ELR (cell line): ENCODE measurements at places on chromosomes 12 and 14.

- DNase-seq = peak; percentile 70
Observed at GRCh38 chr14:104723651-104724406, at the start of gene ADSS1. TSS of gene ADSS1 (plus strand) at chr14:104724229. CDS start at chr14:104724271, 42 bp downstream.

DNA sequence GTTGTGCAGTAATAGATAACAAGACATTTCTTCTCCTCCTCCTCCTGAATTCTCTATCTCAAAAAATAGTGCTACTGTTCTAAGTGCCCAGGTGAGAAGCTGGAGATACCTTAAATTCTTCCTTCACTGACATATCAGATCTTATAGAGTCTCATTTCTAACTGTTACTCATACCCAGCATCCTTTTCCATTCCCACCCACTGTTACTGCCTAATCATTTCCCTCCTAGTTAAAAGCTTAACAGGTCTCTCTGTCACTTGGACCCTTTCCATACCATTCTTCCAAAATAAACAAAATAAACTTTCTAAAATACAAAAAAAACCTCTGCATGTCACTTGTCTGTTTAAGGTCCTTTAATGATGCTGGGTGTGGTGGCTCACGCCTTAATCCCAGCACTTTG, 124.4 kb downstream of the VEZT start:
- DNase-seq = no peak

DNA sequence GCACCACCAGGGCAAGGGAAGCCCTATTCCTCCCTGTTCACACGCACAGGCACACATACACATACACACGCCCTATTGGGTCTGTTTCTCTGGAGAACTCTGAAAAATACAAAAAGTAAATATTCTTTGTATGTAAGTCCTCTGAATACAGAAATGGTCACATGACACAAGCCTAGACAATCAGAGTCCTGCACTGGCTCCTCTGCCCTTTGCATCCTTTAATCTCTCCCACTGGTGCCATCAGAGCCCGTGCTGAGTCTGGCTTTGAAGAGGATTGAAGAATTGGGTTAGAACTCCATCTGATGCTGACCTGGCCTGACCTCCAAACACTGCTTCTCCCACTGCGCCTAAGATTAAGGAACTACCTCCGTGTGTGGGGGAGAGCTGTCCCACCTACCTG, 273.2 kb upstream of the TBX3 start:
- no peak for DNase-seq

DNA sequence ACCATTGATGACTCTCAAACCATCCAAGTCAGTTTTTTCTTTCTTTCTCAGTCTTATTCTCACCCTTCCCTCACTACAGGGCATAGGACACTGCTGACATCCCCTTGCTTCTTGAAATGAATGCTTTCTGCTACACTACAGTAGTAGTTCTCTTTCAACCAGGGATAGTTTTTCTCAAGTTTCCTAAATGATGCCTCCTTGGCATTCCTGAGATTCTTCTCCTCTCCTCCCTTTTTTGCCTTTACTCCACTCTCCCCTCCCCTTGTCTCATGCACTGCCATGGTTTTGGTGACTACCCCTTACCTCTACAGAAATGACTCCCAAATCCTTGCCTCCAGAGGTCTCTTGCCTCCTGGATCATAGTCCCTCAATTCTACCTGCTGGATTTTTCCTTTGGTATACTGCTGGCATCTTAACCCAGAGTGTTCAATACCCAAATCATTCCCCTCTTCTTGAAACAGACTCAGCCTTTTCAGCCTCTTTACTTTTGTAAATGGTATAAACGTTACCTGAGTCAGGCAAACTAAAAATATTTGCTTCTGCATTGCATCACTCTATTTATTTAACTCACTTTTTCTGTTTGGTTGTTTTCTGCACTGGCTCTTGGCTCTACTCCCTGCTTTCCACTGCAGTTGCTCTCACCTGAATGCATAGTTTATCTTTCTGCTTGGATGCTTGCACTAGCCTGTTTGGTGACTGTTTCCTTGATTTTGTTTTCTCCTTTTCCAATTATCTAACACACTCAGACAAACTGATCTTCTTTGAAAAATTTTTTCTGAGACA, 211.6 kb upstream of the IGF1 start:
- no peak for DNase-seq

DNA sequence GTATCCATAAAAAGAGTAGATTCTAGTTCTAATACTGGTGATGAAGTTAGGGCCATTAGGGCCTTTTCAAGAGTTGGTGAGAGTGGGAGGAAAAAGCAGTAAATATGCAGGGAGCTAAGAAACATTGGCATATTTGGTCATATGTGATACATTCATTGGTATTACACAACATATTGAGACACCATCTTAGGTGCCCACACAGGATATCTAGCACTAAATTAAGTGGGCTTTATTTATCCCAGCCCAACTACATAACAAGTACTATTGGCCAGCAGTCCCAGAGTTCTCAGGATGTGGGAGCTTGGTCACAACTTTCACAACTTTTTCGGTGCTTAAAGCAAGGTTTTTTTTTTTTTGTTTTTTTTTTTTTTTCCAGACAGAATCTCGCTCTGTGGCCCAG, 2.0 kb upstream of the ING4 start:
- peak; percentile 27 for DNase-seq

GRCh38 chr14:72308967-72309485, 376.8 kb downstream of the RGS6 start:
- no peak for DNase-seq

GRCh38 chr14:55980970-55981369, 137.2 kb upstream of the PELI2 start:
- no peak for DNase-seq

- no peak for DNase-seq
Observed at GRCh38 chr12:123427036-123427769, 9.3 kb downstream of the RILPL2 start.

- DNase-seq = peak; percentile 58
Observed at GRCh38 chr14:58560208-58560607, 77.6 kb upstream of the DACT1 start.

DNA sequence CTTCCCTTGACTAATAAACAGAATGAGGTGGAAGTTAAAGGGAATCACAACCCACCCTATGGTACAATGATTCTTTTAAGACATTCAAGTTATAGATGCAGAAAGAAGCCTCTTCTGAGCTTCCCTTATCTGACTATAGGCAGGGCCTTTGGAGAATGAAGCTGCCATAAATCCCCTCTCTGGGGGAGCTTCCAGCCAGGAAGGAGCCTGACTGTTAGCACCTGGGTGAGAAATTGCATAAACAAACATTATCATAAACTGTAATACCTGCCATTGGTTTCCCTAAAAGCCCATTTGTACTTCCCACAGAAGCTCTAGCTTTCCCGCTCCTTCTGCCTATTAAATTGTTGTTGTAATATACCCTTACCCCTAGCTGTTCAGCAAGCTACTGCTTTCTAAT, 81.3 kb upstream of the RESF1 start:
- no peak for DNase-seq

DNA sequence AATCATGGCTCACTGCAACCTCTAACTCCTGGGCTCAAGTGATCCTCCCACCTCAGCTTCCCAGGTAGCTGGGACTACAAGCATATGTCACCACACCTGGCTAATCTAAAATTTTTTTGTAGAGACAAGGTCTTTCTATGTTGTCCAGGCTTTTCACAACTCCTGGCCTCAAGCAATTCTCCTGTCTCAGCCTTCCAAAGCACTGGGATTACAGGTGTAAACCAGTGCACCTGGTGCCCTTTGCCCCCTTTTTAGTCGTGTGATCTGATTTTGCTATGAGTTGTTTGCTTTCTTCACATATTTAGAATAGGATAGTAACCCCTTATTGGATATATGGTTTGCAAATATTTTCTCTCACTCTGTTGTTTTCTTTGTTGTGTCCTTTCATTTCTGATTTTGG, 1.7 kb upstream of the RAD52 start:
- no peak for DNase-seq

DNA sequence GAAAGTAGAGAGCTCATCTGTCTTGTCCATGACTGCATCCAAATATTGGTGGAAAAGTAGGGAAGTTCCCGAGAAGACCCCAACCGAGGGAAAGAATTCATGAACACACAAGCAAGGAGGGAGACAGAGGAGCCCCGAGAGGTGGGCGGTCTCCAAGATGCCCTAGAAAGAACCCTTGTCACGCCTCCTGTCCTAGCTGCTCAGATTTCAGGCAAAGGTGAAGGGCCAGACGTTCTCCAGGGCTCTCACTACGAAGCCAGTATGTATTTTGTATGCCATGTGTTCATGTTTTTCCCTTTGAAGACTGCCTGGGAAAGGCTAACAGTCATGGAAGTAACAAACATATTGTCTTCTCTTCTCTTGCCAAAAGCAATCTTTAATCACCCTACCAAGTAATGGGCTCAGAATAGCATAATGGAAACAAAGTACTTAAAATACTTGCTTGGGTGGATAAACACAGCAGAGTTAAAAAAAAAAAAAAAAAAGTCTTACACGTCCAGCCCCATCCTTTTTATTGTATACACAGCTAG, 99.2 kb upstream of the TBX3 start:
- no peak for DNase-seq

GRCh38 chr12:94732367-94732990, 82.1 kb upstream of the TMCC3 start:
- no peak for DNase-seq

GRCh38 chr12:124722878-124723277, 140.8 kb downstream of the SCARB1 start:
- DNase-seq = no peak

- peak; percentile 81 for DNase-seq
Observed at GRCh38 chr12:90940872-90941499, 14.0 kb downstream of the CCER1 start.

DNA sequence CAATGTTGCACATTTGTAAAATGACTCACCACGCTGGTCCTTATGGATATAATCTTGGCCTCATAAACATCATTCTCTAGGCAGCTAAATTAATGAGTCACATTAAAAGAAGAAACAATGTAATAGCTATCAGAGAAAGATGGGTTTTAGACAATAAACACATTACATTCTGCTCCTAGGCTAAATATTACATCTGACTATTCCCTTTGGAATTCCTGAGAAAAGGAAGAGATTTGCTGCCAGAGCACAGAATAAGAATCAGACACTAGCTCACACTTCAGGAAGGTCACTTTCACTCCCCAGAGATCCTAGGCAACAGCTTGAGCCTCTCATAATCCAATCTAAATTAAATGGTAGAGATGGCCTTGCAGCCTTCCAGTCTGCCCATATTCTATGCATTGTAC, 218.2 kb downstream of the PTPRO start:
- peak; percentile 73 for DNase-seq

GRCh38 chr12:55067701-55068100, 47.9 kb downstream of the NEUROD4 start:
- no peak for DNase-seq

DNA sequence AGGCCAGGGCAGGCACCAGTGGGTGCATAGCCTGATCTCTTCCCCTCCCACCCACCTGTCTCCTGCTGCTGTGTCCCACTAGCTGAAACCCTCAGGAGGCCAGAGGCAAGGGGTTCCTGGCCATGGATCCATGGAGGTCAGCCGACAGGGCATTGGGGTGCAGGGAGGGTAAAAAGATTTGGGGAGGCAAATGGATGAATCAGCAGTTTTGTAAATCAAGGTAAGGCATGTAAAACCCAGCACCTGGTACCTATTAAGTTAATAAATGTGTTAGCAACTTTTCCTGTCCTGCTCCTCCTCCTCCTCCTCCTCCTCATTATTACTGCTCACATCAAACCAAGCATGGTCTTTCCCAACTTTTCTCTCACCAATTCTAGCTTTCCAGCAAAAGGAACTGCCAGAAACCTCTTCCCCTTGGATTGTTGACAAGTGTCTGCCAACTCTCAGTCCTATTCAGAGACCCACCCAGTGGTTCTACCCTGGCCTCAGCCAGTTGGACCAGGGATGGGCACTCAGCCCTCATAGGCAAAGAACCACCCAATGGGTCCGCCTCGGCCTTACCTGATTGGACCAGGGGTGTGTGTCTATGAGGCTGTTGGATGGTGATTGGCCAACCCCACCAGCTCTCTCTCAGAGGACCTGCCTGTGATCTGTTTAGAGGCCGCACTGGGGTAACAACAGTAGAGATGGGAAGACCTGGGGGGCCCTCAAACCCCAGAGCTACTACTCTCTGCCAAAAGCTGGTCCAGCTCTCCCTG, 155.7 kb upstream of the GSC start:
- DNase-seq = no peak

GRCh38 chr12:89087149-89087825, 265.0 kb downstream of the DUSP6 start:
- no peak for DNase-seq

DNA sequence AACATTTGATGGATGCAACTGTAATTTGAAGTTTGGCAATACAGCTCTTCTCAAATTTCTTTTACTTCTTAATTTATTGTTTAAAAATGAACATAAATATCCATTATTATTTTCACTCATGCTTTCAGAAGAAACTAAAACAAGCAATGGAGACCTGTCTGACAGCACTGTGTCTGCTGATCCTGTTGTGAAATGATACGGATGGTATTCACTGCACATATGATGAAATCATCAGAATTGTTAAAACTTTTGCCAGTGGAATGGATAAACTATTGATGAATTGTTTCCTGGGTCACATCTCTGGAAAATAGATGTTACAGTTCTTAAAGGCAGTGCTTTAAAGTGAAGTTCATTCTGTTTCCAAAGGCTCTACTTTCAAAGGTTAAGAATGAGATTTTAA, 59.2 kb downstream of the WASHC4 start:
- DNase-seq = no peak

DNA sequence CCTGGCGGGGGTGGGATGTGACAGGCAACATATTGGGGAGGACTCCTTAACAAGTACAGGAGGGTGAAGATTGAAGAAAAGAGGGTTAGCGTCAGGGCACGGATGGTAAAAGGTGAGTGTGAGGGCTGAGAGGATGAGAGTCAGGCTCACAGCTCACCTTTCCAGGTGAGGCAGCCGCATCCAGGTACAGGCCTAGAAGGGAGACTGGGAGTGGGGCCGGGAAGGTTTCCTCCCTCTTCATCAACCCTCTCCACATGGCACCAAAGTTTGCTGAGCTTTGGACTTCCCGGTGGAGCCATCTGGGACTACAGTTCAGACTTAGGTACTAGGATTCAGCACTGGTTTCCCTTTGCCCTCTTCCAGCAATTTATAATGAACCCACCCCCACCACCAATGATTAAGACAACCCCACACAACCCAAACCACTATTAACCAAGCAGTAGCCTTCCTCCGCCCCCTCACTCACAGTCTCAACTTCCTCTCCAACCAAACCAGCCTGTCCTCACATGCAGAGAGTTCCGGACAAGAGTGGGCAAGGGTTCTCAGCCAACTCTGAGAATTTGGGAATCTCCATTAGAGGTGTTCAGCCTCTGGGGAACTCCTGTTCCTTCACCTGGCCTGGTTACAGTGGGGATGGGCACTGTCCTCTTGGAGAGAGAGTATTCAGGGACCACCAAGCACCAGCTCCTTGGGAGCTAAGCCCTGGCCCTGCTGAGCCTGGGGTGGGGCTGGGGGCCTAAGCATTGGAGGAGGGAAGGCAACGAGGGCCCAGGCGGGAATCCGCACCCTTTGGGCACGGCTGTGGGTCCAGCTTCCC, 2.4 kb upstream of the HOXC4 start:
- DNase-seq = no peak
